Endodermal cell (in vitro differentiated cells): ENCODE measurements at places on chromosomes 2 and 18. TPM values are rescaled to one million over a fixed set of nuclear protein-coding genes. Genes with fewer than 3 reads are reported as not detected.

Gene GPATCH11
- total RNA-seq = 8.8 and 10.2 TPM in 2 replicates

DNA sequence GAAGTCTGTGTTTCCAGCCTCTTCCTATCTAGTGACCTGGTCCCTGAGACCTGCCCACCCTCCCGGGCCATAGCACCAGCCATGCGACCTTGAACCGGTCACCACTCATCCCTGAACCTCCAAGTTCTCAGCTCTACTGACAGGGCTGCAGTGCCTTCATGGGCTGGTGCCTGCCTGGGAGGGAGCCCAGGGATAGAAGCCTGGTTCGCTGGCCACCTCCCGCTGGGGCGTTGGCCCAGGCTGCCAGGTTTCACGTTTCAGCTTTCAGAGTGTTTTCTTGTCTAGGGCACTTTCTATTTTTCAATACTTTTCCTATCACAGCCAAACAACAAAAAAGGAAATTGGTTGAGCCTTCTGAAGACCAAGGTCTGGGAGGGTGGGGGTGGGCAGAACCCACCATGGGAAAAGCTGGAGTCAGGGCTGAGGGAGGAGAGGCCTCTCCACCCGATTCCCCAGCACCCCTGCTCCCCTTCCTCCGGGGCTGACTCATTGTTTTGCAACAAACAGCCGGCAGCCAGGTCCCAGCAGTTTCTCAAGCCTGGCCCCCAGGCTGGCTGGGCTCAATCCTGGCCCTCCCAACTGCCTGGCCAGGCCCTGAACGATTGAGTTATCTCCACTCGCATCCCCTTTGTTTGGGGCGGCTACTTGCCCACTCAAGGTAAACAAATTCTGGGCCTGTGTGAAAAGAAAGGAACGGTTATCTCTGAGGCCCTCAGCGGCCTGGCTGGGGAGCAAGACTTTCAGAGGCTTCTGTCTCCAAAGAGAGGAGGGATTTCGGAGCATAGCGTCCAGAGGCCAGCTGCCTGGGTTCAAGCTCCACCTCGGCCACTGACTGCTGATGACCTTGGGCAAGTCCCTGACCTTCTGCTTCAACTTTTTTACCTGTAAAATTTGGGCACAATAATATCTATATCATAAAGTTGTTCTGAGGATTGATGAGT, 47.5 kb downstream of the ZFP36L2 start:
- DNase-seq = peak; percentile 96

Gene IRS1
- total RNA-seq = 14.9 and 16.6 TPM in 2 replicates

GRCh38 chr2:218465987-218466633, 47.2 kb downstream of the VIL1 start:
- no peak for DNase-seq

Gene NR4A2
- 0.59 to 1.6 TPM (median 0.73 TPM) in 3 replicates for total RNA-seq

DNA sequence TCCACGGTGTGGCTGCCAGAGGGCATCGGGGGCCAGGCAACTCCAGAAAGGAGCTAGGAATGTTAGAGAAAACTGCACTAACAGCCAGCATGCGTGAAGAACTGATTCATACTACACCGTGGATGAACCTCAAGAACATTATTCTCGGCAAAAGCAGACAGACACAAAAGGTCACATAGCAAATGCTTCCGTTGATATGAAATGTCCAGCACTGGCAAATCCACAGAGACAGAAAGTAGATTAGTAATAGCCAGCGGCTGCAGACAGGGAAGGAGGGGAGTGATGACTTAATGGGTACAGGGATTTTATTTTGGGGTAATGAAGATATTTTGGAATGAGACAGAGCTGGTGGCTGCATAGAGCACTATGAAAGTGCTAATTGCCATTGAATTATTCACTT, 37.4 kb downstream of the SCTR start:
- no peak for DNase-seq

- DNase-seq = peak; percentile 42
Measured at GRCh38 chr2:233831011-233831721, 23.2 kb downstream of the HJURP start.

- DNase-seq = peak; percentile 22
Measured at GRCh38 chr2:236993286-236993685, 92.4 kb upstream of the COPS8 start.
